ENCODE measurements at places on chromosomes 2 and 18. TPM values are rescaled to one million over a fixed set of nuclear protein-coding genes. Genes with fewer than 3 reads are reported as not detected.
A peak's percentile ranks its signal among the peaks of the same experiment; 100 is the strongest.

The RETREG2 gene
- polyA plus RNA-seq, result 51.3 TPM

- no peak for DNase-seq
Measured at GRCh38 chr2:219897456-219897855, 270.0 kb downstream of the SLC4A3 start.

The FSIP2 gene
- polyA plus RNA-seq, result 0.38 TPM

DNA sequence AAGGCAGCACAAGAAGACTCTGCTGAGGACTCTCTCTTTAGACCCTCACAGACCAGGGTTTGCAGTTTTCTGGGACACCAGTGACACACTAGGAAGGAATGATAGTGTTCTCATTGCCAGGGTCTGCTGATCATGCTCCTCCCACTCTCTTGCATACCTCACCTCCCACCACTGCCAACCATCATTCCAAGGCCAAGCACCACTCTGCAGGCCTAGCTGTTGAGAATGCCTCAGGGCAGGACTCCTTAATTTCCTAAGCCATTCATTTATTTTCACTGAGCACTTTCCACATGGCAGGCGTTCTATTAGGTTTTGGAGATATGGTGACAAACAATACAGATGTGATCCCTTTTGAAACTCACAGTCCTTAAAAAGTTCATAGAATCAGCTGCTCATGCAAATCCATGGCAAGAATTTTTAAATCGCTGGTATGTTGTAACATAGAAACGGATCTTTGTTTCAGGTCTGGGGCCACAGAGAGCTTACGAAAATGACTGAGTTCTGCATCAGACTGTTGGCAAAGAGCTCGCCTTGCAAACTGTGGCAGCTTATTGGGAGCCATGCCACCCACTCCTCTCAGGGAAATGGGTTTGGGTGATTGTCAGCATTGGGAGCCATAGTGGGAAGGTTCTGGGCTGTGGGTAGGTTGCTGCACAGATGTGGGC is 78.5 kb downstream of the XDH start:
- DNase-seq, result peak; percentile 56

The SCN3A gene
- polyA plus RNA-seq, result not detected

GRCh38 chr2:52886556-52886955 is 881.0 kb upstream of the CHAC2 start:
- no peak for DNase-seq

The CFAP65 gene
- not detected for polyA plus RNA-seq

DNA sequence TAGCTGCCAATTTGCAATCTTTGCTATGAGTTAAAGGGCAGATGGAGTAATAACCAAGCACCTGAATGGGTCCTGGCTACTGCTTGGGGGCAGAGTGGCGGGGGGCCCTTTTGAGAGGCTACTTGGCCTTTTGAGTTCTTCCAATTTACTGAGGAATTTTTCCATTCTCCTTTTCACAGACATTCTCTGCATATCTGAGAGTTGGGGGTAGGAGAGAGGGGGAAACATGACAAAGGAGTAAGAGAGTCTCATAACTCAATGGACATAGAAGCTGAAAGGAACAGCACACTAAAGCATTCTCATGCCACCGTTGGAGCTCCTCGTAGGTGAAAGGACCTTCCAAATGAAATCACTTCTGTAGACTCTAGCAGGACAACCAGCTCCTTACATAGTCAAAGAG is 16.1 kb downstream of the LGALSL start:
- DNase-seq, result no peak

The LIPG gene
- 200 TPM for polyA plus RNA-seq

The PARD3B gene
- 1.2 TPM for polyA plus RNA-seq

DNA sequence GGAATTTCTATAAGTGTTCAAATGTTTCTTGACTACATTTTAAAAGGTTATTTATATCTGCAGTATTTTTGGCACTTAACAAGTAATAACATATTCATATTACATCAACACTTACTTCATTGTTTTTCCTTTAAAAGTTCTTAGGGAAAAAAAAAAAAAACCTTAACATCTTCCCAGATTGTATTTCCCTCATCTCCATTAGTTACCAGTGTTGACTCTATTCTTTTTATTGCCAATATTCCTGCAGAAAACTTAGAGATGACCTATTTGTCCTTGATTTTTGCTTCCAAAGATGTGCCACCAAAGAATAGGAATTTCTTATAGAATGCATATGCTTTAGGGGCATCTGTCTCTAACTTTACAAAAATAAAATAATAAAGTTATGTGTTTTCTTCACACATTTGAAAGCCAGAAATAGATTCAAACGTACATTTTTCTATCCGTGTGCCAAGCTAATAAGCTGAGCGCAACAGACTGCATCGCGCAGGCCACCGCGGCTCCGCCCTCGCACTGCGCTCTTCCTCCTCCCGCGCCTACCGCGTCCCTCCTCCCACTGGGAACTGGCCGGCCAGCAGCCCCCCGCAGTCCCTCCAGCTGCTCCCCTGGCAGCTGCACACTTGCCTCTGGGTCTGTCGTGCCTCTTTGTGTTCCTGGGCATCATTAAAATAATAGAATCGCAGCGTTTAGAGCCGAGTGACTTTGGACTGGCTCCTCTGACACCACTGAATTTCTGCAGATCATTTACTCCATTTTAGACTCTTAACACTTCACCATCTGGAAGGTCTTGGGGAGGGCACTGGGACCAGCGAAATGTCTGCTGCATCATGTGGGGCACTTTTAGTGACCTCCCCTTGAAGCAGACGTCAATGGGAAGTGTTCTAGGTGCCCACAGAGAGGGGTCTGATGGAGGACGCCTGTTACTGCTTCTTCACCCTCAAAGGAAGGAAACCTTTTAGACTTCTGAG is 21.2 kb upstream of the NAB1 start:
- no peak for DNase-seq

The KRCC1 gene
- 16.2 TPM for polyA plus RNA-seq

GRCh38 chr2:120999377-121000097 is 263.9 kb downstream of the GLI2 start:
- no peak for DNase-seq

DNA sequence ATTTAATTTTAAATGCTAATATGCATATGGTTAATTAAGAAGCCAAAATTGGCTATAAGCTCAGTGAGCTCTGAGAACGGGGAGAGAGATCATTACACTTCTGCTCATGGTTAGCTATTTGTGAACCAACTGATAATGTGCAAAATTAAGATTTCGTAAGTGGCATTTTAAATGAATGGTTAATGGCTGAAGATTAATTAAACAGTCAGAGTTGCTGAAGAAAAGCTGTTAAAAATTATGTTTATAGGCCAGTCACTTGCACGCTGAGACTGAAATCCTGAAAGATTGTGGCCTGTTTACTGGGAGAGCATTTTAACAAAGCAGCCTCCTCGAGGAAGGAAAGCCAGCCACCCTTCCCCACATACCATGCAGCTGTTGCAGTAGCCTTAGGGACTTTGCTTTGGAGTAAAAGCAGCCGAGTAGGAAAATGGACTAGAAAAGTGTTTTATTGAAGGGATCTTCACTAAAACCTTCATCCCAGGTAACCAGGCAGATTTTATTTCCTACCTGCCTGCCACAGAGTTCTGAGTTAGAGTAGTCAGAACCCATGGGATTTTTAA is 218.8 kb upstream of the NRP2 start:
- no peak for DNase-seq

The EVX2 gene
- polyA plus RNA-seq, result not detected

The NDC80 gene
- 11.5 TPM for polyA plus RNA-seq

DNA sequence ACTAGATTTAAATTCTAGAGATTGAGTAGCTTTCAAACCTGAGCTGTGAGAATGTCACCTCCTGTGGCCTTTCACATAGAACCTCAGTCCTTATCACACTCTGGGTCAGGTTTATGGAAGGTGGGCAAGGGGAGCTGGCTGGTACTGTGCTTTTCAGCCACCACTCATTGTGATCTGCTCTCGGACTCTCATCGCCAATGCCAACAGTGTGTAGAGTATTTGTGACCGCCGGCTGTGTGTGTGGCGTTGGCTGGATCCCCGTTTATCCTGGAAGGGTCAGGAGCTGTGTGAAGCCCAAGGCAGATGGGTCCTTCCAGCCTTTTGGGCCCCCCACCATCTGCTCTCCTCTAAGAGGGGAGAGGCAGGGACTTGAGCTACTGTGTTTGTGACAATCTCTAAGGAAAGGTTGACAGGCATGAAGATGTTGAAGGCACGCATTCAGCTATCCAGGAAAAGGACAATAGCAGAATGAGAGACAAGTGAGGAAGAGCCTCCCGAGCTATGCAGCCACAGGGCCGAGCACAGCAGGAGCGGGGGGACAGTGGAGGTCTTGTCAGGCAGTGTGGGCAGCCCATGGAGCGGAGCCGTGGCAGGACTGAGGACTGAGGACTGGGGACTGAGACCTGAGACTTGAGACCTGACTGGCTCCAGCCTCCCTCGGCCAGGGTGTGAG is 107.1 kb upstream of the TPO start:
- DNase-seq, result no peak
